Hematopoietic multipotent progenitor cell treated with erythropoietin and hydrocortisone succinate and interleukin-3 and kit ligand, for 17 days (in vitro differentiated cells): ENCODE measurements at places on chromosomes 1 and 21.
A peak's percentile ranks its signal among the peaks of the same experiment; 100 is the strongest.

DNA sequence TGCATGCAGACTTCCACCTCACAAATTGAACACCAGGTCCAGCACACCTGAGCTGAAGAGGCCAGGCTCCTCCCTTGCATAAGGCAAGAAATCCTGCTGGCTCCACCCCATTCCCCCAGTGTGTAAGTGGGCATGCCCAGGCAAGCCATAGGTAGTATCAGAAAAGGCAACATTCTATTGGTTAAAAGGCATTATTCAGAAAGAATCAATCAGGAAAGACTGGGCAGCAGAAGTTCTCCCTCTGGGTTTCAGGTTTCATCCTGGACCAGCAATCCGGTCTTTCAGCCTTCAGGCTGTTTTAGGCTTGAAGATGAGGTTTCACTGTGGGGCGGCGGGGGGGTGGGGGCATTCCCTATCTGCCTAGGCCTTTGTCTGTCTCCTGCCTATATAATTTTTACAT, 42.0 kb upstream of the LHX8 start:
- DNase-seq, result no peak

- no peak for DNase-seq
Measured at GRCh38 chr1:177830531-177831135, 139.2 kb downstream of the SEC16B start.

DNA sequence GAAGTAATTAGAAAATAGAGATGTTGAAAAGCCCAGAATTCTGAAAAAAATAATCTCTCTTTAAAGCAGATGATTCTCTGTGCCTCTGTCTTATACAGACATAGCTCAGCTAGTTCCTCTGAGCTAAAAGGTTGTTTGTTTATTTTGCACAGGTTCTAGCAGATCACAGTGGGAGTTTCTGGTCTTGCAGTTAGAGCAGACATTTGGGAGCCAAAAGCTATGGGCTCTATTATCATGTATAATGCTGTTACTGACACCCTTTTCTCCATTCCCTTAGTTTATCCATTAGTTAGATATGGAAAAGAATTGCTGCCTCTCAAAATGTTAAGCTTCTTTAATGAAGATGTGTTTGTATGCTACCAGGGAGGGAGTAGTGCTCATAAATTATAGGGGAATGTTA, 20.5 kb upstream of the CD55 start:
- DNase-seq, result no peak

DNA sequence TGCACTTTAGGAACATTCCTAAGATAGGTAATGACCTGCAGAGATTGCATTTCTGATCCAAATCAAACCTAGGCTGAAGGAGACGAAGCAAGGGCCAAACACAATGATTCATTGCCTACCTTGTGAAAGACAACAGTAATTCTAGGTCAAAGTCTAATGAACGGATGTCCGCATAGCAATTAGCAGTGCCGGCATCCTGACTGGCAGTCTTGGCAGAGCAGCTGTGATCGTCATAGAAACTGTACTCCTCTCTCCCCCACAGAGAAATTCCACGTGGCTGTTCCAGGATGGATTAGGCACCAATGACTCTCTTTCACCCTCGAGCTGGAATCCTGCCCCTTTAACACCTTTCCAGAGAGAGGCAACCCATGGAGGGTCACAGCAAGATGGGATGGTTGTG, 28.9 kb upstream of the VAV3 start:
- no peak for DNase-seq

GRCh38 chr1:40650075-40650474, 15.4 kb downstream of the RIMS3 start:
- no peak for DNase-seq

DNA sequence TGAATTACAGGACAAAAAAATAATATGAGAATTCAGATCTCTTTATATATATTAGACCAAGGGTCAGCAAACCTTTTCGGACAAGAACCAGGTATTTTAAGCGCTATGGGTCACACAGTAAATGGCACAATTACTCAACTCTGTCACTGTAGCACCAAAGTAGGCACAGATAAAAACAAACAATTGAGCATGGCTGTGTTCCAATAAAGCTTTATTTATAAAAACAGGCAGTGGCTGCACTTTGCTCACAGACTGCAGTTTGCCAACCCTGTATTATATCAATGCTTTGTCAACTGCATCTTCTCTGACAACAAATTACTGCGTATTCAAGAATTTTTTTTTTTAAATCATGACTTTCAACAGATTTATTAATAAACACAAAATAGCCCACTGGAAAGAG, 29.8 kb downstream of the EDEM3 start:
- no peak for DNase-seq

DNA sequence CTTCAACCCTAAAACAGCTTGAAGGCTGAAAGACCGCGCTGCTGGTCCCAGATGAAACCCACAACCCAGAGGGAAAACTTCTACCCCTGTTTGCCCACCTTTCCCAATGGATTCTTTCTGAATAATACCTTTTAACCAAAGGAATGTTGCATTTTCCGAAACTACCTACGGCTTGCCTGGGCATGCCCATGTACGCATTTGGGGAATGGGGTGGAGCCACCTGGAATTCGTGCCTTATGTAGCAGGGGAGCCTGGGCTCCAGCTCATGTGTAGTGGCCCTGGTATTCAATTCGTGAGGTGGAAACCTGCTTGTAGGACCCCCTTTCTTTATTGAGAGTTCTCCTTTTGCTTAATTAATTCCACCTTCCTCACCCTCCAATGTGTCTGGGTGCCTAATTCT, 256.6 kb upstream of the RGS18 start:
- no peak for DNase-seq

DNA sequence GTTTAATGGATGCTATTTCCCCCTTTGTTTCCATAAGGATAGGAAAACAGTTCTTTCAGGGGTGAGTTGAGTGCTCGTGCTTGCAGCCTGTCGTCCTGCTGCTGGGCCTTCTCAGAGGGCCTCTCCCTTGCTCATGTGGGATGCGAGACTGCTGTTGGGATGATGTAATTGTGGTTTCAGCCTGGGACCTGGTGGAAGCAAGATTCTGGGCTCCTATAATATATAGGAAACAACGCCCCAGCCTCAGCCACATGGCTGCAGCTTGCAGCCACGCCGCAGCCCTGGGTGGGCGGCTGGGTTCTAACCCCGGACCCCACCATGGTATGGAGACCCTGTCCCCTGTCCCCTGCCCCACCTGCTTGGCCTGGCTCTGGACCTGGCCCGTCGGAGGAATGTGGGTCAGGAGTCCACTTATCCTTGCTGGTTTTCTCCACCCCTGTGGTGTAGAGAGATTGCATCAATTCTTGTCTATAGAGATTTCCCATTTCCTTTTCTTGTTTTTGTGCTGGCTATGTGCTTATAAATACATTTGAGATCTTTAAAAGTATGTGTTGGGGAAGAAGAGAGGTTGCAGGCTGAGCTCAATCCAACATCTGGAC, 357.8 kb downstream of the SIPA1L2 start:
- DNase-seq, result no peak

GRCh38 chr1:3469104-3469848, 14.8 kb downstream of the ARHGEF16 start:
- no peak for DNase-seq

GRCh38 chr1:232501854-232502253, 128.1 kb downstream of the SIPA1L2 start:
- DNase-seq, result no peak

DNA sequence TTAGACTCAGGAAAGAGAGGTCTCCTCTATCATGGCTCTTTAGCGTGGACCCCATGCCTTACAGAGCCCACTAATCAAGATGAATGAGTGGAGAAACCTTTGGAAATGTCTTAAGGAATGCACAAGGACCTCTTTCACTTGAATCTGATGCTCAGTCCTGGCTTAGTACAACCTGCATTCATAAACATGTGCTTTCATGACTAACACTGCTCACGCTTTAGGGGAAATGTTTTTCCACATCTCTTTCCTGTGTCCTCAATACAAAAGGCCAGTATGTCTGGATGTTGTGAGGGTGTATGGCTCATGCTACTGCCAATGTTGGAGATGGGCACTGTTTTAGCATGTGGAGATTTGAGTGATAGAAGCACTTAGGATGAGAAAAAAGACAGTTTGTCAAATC, 14.2 kb upstream of the GNG12 start:
- no peak for DNase-seq

DNA sequence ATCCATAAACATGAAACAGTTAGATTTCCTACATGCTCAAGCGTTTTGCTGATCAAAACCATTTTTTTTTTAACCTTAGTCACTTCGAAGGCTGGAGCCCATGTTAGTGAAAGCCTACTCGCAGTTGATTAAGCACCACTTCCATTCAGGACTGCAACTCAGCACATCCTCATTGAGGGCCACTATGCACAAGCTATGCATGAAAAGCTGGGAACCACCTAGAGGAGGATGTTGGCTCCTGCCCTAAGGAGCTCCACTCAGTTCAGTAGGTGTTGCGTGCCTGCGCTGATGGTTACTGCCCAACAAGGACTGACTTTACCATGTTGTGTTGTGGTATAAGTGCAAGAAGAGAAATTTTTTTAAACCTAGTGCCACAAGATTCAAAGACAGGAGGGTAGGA, 181.4 kb upstream of the L1TD1 start:
- no peak for DNase-seq

GRCh38 chr1:212560933-212561460, 47.6 kb upstream of the ATF3 start:
- no peak for DNase-seq

DNA sequence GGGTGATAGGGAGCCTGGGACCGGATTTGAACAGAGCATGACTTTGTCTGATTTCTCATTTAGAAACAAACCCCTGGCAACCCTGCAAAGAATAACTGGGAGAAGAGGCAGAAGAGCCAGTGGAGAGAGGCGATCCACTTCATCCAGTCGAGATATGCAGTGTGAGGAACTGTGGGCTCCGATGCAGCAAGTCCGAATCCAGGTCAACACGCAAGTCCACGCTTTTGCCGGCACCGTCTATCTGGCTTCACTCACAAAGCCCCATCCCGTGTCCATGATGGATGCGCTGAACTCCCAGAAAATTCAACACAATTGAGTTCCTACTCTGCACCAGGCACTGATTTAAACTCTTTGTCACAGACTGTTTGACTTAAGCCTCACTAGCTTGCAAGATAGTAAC, 191.3 kb downstream of the GRIK3 start:
- no peak for DNase-seq

GRCh38 chr1:161872506-161872905, 106.4 kb downstream of the ATF6 start:
- DNase-seq, result no peak

DNA sequence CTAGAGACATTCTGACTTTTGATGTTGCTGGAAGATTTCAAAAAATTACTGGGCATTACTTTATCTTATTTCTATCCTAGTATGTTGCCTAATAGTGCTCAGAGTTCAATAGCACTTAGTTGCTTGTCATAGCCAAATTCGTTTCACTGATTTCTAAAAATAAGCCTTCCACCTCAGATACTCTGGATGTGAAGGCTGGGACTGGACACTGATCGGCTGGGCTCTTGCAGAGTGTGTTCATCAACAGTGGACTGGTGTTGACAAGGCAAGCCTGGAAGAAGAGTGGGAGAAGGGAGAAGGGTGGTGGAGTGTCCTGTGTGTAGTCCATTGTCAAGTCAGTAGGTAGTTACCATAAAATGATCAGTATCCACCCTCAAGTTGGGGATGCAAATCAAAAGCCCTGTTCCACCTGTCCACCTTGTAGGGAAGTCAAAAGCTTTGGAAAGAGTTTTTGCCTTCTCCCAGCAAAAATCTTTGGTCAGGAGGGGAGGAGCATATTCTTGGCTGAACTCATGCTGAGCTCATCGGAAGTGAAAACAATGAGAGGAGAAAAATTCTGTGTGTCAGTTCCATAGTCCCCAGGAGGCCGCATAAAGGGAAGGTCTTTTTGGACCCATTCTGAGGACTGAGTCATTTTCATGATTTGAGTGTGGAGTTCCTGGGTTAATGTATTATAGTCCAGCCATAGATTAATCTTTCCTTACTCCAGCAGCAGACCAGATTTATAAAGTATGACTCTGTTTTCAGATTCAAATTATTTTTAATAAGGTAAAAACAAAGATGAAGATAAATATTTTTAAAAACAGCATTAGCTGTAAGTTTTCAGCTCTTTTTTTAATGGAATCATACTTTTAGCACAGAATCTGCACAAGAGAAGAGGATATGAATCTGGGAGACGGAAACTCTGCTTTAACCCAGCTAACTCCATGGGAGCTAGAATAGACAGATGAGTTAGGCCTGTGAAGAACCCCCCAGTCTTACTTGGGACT, 99.5 kb upstream of the BMP8A start:
- DNase-seq, result no peak

DNA sequence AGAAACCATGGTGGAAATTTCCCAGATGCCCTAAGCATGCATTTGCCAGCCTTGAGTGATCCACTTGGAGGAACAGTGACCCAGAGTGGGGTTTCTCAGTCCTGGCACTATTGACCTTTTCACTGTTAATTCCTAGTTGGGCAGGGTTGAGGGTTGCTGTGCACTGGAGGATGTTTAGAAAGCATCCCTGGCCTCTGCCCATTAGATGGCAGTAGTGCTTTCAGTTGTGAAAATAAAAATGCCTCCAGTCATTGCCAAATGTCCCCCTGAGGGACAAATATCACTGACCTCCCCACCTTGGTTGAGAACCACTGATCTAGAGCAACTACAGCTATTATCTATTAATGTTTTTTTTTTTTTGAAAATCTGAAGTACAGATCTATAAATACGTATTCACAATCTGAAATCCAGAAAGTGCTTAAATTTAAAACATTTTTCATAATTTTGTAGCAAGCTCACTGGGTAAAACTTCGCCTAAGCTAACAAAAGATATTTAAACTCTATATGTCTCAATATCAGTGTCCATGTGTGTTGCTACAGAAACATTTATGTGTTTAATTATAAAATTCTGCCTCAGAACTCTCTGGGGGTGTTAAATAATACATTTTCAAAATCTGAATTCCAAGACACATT, 27.3 kb downstream of the F3 start:
- DNase-seq, result peak; percentile 66

DNA sequence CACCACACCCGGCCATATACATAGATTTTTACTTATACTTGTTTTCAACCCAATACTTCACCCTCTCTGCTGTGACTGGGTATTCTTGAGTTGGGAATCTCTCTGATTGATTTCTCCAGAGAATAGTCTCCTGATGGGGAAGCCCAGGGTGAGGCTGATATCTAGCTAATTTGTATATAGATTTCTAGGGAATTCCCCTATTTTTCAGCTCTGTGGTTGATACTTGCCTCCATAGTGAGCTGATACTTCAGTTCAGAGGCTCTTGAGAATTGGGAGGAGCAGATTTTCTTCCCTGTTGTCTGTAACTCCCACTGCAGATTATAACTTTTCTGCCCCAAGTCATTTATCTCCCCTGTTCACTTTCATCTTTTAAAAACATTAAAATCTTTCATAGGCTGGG, 14.5 kb upstream of the SH3BGRL3 start:
- DNase-seq, result no peak
